Activated naive CD4-positive, alpha-beta T cell treated with anti-CD3 and anti-CD28 coated beads, Interleukin-2, amount 50 U/mL, for 16 hours (primary cell): ENCODE measurements at places on chromosomes 5 and 9.

GRCh38 chr5:159877894-159878448, 38.3 kb upstream of the ADRA1B start:
- DNase-seq = no peak

GRCh38 chr9:81474125-81474524, 215.2 kb downstream of the TLE1 start:
- DNase-seq = no peak

DNA sequence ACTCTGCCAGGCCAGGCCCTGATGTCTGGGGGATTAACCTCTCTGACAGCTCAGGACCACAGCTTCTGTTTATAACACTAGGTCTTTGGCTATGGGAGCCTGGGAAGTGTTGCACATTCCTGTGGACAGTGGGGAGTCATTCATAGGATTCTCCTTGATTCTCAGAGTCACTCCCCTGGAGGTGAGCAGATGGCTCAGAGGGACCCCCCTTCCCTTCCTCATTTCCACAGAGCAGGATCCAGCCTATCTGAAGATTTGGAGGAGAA, 60.2 kb downstream of the NRG2 start:
- DNase-seq = no peak

DNA sequence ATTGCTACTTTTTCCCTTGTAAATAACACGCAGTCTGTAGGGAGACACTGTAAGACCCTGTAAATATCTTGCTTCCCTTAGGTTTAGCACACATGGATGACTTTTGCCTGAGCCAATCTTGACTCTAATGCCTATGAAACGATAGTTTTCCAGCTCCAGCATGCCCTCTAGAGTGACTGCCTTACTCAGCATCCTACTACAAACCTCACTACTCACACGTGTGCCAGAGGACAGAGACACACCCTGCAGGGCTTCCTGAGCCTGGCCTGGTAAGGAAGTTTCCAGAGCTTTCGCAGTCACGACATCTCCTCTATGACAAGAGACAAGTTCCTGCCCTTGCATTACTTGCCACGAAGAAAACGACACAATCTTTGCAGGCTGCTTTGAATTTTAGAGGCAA, 138.1 kb downstream of the ATPSCKMT start:
- DNase-seq = no peak

DNA sequence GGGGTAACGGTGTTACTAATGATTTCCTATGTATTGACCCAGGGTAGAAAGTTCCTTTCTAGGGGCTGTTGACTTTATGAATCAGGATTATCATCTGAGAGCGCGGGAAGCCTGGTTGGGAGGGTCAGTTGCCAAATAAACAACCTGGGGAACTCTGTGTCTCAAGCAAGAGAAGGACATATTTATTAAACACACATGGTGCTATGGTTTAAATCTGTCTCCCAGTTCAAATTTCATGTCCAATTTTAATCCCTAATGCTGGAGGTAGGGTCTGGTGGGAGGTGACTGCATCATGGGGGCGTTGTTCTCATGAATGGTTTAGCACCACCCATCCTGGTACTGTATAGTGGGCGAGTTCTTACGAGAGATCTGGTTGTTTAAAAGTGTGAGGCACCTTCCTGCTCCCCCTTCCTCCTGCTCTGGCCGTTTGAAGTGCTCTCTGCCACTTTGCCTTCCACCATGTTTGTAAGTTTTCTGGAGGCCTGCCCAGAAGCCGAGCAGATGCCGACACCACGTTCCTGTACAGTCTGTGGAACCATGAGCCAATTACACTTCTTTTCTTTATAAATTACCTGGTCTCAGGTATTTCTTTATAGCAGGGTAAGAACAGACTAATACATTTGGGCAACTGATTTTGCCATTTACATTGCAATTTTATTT, 19.7 kb upstream of the GAS1 start:
- no peak for DNase-seq

GRCh38 chr5:109365653-109366052, 44.1 kb downstream of the PJA2 start:
- no peak for DNase-seq

DNA sequence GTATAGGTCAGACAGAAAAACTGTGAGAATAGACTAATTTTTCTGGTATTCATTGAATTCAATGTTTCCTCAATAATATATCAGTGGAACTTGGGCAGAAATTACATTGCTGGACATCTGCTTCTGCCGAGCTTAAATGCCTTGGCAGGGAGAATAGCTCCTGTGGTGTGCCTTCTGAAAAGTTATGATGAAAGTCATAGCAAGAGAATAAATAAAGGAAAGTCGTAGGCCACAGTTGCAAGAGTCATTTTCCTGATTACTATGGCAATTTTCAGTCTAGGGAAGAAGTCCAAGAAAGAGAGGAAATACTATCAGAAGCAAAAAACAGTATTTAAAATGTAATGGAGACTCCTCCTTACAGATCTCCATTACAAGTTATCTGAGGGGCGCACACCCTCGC, 1596.1 kb upstream of the WWC1 start:
- DNase-seq = no peak

DNA sequence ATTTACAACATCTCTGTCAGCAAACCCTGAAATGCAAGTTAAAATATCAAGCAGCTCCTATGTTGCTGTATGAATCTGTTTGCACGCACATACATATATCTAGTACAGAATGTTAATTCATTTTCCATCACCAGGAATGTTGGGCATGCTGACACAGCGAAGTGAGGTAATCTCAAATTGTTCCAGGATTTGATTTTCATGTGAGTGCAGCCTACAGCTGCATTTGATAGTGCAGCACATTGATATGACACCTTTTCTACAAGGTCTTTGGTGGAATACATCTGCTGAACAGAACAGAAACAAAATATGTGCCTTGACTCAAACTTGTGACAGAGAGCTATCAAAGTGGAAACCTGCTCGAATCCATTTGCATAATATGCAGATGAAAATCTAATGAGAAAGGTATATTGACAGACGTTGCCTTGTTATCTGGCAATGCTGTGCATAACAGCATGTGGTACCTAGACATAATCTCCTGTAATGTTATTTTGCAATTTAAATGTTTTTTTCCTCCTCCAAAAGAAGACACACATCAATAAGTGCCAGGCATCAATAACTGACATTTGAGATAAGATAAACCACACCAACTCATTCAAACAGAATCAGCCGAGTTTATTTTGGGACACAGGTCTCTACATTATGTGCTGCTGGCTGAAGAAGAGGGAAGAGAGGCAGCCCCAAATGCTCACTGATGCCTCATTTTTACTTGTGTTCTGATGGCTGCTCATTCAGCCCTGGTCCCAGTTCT, 512.2 kb downstream of the ZNF608 start:
- DNase-seq = no peak

DNA sequence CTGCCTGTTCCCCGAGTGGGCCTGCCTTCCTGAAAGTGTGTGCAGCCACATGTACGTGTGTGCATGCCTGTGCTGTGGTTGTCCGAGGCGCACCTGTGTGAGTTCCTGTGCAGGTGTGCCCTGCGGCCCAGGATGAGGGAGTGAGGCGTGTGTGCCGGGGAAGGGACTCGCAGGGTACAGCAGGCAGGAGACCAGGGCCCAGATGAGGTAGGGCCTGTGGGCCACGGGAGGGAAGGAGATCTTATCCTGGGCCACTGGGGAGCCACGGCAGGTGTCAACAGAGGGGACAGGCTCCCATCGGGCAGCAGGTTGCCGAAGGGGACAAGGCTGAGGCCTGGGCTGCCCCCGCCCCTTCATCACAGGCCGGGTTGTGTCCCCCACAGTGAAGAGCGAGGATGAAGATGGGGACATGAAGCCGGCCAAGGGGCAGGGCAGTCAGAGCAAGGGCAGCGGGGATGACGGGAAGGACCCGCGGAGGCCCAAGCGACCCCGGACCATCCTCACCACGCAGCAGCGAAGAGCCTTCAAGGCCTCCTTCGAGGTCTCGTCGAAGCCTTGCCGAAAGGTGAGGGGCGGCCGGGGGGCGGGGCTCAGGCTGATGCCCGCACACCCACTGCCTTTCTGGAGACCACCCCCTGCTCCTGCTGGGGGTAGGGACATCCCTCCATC, 79.2 kb downstream of the LMX1B start:
- DNase-seq = peak; percentile 3

- DNase-seq = no peak
These were observed 28.2 kb upstream of the PPP2R2B start for GRCh38 chr5:146906803-146907202.

- no peak for DNase-seq
These were observed 111.7 kb downstream of the KCNN2 start for GRCh38 chr5:114473541-114473940.

GRCh38 chr5:139664086-139664693, 16.0 kb downstream of the CXXC5 start:
- no peak for DNase-seq

GRCh38 chr5:169146158-169146557, 154.8 kb downstream of the SLIT3 start:
- no peak for DNase-seq

DNA sequence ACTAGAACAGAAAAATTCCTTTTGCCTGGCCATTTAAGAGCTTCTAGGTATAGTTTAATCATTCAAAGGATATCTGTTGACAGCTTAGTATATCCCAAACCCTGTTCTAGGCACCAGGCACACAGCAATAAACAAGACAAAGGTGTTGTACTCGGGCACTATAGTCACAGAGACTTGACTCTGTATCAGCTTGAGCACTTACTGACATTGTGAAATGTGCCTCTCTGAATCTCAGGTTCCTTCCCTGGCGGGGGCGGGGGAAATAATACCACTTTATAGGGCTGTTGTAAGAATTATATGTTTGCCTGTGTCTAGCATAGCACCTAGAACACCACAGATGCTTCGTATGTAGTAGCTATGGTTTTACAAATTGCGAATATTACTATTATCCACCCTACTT, 104.5 kb downstream of the NR6A1 start:
- DNase-seq = no peak

DNA sequence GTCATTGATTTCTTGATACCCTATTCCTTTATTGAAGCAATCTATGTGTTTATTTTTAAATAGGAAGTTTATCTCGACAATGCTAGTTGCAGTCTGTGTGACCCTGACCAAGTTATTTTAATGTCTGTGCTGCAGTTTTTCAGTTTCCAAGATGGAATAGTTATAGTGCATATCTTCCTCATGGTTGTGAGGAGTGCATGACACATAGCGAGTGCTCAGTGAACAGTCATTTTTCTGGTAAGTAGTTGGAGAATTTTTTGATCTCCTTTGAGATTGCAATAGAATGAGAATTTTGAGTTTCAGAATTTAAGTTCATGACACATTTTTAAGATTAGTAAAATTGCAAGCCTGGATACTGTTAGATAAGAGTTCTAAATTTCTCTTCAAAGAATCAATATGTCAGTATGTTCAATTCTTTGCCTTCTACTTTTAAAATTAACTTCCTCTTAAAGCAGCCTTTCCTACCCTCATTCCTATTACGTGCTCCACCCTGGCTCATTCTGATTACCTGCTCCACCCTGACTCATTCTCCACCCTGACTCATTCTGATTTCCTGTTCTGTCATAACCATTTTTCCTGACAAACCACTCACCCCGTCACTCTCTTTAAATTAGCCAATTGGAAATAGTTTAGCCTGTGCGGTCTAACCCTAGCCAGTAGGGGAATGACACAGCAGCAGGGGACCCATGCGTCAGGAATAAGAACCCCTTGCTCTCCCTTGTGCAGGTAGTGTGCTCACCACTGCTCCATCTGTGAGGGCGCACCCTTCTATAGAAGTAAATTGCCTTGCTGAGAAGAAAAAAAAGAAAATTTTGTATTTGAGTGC, 30.7 kb downstream of the SPIN1 start:
- DNase-seq = no peak

DNA sequence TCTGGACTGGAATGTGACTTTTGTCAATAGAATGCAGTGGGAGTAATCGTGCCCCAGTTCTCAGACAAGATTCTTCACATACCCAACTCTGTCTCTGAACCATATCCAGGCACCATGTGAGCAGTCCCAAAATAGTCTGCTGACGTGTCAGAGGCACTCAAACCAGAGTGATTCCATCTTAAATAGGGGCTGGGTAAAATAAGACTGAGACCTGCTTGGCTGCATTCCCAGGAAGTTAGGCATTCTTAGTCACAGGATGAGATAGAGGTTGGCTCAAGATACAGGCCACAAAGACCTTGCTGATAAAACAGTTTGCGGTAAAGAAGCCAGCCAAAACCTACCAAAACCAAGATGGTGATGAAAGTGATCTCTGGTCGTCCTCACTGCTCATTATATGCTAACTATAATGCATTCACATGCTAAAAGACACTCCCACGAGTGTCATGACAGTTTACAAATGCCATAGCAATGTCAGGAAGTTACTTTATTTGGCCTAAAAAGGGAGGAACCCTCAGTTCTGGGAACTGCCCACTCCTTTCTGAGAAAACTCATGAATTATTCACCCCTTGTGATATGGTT, 16.9 kb upstream of the PLCXD3 start:
- no peak for DNase-seq

GRCh38 chr9:72734631-72735030, 213.2 kb downstream of the TMC1 start:
- DNase-seq = no peak

DNA sequence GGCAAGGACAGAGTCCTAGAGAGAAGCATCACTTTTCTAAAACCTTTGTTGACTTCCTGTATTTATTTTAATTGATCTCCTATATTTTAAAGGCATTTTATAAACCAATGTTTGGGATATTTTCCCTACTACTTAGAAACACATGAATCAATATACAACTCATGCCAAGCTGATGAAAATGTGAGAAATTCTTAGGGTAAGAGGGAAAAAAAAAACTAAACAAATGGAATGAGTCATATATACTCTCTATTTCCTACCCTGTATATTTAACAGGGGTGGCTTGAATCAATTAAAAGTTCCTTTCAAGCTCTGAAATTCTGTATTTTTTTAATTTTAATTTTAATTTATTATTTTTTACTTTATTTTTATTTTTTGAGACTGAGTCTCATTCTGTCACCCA, 19.6 kb downstream of the BAAT start:
- no peak for DNase-seq
